ENCODE measurements at places on chromosomes 3 and 15. TPM values are rescaled to one million over a fixed set of nuclear protein-coding genes. Genes with fewer than 3 reads are reported as not detected.

- peaks cover 3% of the 10 kb centered on the region for H3K4me1 ChIP-seq
- H3K4me3 ChIP-seq: peak overlapping the region; percentile 59
- no peak for DNase-seq
- H3K27ac ChIP-seq: no peak overlapping the region
- peaks cover 60% of the 10 kb centered on the region for H3K27me3 ChIP-seq
- no peaks in the 10 kb centered on the region for H3K36me3 ChIP-seq
These were observed 624 bp downstream of the AP3B2 start for GRCh38 chr15:82709081-82709420.

DNA sequence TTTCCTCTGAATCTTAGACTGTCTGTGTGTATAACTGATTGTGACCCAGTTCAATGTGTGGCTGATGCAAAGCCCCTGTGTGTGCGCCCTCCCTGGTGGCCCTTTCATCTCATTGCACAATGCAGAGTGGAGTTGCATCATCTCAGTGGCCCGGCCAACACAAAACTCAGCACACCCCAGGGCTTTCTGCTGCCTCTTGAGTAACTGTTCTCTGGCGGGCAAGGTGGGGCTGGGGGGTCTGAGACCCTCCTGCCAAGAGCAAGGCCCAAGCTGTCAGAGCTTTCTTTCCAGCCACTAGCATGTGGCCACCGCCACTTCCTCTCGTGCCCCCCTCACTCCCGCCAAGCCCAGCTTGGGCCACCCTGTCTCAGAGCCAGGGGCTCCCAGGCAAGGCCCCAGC, 80.7 kb upstream of the ALDH1L1 start:
- no peak overlapping the region for H3K4me3 ChIP-seq
- no peaks in the 10 kb centered on the region for H3K4me1 ChIP-seq

- H3K4me3 ChIP-seq: no peak overlapping the region
- peaks cover 63% of the 10 kb centered on the region for H3K4me1 ChIP-seq
- H3K27ac ChIP-seq: peak overlapping the region; percentile 4
- no peaks in the 10 kb centered on the region for H3K36me3 ChIP-seq
- no peak for DNase-seq
- H3K27me3 ChIP-seq: no peaks in the 10 kb centered on the region
These were observed 191.3 kb downstream of the FOXP1 start for GRCh38 chr3:71392251-71392650.

GRCh38 chr3:112604536-112604935, 36.4 kb downstream of the CCDC80 start:
- no peak overlapping the region for H3K4me3 ChIP-seq
- H3K4me1 ChIP-seq: no peaks in the 10 kb centered on the region
- H3K36me3 ChIP-seq: no peaks in the 10 kb centered on the region
- DNase-seq: no peak
- no peaks in the 10 kb centered on the region for H3K27me3 ChIP-seq

DNA sequence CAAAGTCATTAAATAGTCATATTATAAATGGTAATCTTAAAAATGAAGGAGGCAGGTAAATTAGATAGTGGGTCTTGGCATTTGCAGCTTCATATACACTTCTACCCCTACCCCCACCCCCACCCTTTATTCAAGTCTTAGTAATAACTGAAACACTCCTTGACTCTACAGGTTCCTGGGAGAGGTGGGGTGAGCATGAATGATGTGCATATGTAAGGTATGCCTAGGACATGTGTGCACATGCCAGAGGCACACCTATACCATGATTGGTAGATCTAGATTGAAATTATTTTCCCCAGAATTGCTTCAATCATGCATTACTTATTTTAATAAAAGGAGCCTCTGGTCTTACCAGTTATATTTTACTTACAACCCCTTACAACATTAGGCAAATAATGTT, 40.1 kb upstream of the PDCD6IP start:
- H3K4me1 ChIP-seq: no peaks in the 10 kb centered on the region
- H3K27ac ChIP-seq: no peak overlapping the region
- H3K36me3 ChIP-seq: no peaks in the 10 kb centered on the region
- H3K27me3 ChIP-seq: no peaks in the 10 kb centered on the region
- no peak overlapping the region for H3K4me3 ChIP-seq
- DNase-seq: no peak

DNA sequence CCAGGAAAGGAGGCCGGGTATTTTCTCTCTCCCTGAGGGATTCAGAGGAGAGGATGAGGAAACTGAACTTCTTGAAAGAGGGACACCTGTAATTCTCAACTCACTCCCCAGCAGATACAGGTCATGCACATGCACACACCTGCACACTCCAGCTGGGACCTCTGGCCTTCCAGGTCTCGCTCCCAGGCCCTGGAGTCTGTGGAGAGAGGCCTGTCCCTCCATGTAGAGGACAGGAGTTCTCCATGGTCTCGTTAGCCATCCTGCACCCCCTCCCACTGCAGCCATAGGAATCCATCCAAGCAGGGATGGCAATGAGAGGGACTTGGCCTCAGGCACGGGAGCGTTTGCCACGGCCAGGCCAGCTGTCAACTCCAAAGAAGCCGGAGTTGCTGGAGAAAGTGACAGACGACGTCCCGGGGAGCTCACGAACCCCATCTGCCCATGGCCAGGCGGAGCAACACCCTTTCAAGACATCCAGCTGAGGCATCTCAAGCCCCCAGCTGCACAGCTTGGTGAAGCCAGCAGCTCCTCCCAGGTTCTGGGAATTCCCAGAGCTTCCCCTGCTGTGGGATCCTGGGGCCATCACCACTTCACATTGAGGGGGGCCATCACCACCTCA, 223.3 kb downstream of the UACA start:
- no peaks in the 10 kb centered on the region for H3K27me3 ChIP-seq
- no peak for DNase-seq
- H3K4me3 ChIP-seq: no peak overlapping the region
- H3K4me1 ChIP-seq: no peaks in the 10 kb centered on the region
- H3K27ac ChIP-seq: no peak overlapping the region

DNA sequence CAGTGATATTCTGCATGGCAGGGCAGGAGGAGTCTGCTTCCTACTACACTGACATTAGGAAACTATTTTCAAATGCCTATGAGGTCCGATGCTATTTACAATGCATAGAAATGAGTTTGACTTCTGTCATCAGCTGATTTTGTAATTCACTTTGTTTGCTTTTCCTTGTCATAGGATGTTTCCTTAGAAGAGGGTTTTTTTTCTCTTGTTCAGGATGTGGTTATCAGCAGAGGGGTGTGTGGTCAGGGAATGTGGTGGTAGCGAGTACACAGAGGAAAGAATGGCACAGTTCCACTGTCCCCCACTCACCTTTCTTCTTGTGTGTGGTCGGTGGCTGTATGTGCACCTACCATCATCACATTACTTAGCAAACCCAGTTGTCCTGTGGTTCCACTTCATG, 231.5 kb downstream of the LRTM1 start:
- H3K36me3 ChIP-seq: no peaks in the 10 kb centered on the region
- H3K27me3 ChIP-seq: no peaks in the 10 kb centered on the region
- no peak overlapping the region for H3K4me3 ChIP-seq
- DNase-seq: no peak
- H3K4me1 ChIP-seq: no peaks in the 10 kb centered on the region

GRCh38 chr3:49610666-49611280, 56.5 kb downstream of the BSN start:
- H3K4me1 ChIP-seq: no peaks in the 10 kb centered on the region
- H3K27ac ChIP-seq: no peak overlapping the region
- no peak for DNase-seq
- no peaks in the 10 kb centered on the region for H3K36me3 ChIP-seq
- H3K27me3 ChIP-seq: no peaks in the 10 kb centered on the region
- no peak overlapping the region for H3K4me3 ChIP-seq

DNA sequence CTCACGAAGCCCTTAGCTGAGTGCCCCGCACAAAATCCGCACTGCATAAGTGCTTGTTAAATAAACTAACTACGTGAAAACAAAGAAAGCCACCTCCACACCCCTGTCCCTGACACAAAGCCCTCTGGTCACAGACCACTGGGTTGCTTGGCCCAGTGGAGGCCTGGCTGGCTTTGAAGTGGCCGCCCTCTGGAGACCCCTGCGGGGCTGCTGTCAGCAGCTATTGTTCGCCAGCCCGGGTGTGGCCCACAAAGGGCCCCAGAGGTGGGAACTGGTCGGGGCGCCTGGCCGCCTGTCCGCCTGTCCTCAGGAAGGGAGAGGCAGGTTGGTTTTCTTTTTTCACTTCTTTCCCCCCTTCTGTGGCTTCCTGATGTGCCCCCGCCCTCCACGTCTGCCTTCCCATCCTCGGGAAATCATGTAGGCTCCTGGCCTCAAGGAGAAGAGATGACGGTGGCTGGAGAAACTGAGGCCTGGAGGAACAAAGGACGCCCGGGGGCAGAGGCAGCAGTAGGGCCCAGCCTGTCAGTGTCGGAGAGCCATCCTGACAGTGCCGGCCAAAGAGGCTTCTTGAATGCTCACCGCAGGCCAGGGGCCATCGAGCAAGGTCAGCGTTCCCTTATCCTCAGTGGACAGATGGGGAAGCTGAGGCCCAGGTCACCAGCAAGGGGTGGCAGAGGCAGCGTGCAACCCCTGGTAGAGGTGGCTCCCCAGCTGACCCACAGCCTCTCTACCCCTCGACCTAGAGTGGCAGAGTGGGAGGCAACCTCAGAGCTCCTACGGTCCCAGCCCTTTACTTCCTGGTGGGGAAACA, 61.1 kb downstream of the SLC6A6 start:
- H3K36me3 ChIP-seq: no peaks in the 10 kb centered on the region
- H3K4me1 ChIP-seq: peaks cover 18% of the 10 kb centered on the region
- no peak for DNase-seq
- no peak overlapping the region for H3K27ac ChIP-seq
- no peaks in the 10 kb centered on the region for H3K27me3 ChIP-seq
- H3K4me3 ChIP-seq: no peak overlapping the region

- H3K27ac ChIP-seq: no peak overlapping the region
- no peaks in the 10 kb centered on the region for H3K4me1 ChIP-seq
- DNase-seq: no peak
- H3K4me3 ChIP-seq: no peak overlapping the region
These were observed 15.8 kb upstream of the KCNMB3 start for GRCh38 chr3:179266701-179267211.

GRCh38 chr15:79966634-79967297, 4.2 kb downstream of the BCL2A1 start:
- no peaks in the 10 kb centered on the region for H3K36me3 ChIP-seq
- no peak for DNase-seq
- peak overlapping the region; percentile 93 for H3K27ac ChIP-seq
- no peak overlapping the region for H3K4me3 ChIP-seq
- no peaks in the 10 kb centered on the region for H3K27me3 ChIP-seq

- peak; percentile 54 for DNase-seq
- no peaks in the 10 kb centered on the region for H3K36me3 ChIP-seq
- H3K4me3 ChIP-seq: no peak overlapping the region
- no peaks in the 10 kb centered on the region for H3K27me3 ChIP-seq
These were observed 6.3 kb downstream of the PXYLP1 start for GRCh38 chr3:141237701-141238521.

DNA sequence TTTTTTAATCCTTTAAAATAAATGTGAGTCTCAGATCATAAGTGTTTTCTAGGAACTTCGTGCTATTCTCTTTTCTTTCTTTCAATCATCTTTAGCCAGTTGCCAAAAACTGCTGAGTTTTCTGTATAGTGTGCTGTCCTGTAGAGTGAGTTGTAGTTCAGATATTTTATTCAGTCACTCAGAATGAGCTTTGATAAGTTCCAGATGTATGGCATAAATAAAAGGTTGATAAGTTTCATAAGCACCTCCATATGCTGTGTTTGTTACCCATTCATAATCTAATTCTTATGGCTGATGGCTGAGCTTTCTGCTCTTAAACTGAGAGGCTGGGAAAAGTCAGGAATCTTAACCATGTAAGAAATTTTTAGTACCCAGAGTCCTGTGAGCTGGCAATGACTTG, 59.3 kb upstream of the COL6A6 start:
- H3K27me3 ChIP-seq: no peaks in the 10 kb centered on the region
- DNase-seq: no peak
- no peaks in the 10 kb centered on the region for H3K36me3 ChIP-seq
- no peak overlapping the region for H3K27ac ChIP-seq

GRCh38 chr3:13657660-13658435, 108.9 kb downstream of the FBLN2 start:
- H3K4me1 ChIP-seq: peaks cover 10% of the 10 kb centered on the region
- DNase-seq: peak; percentile 54
- no peak overlapping the region for H3K4me3 ChIP-seq
- H3K27ac ChIP-seq: no peak overlapping the region
- H3K36me3 ChIP-seq: no peaks in the 10 kb centered on the region

GRCh38 chr3:72614394-72615074, 233.7 kb downstream of the SHQ1 start:
- H3K27me3 ChIP-seq: no peaks in the 10 kb centered on the region
- H3K4me1 ChIP-seq: no peaks in the 10 kb centered on the region
- no peak overlapping the region for H3K4me3 ChIP-seq
- no peak overlapping the region for H3K27ac ChIP-seq

Gene OSBPL10
- total RNA-seq: 27.2 TPM

Gene COL6A6
- 7.7 TPM for total RNA-seq

Gene BNC1
- 0.34 TPM for total RNA-seq

Gene ZDHHC23
- 11.2 TPM for total RNA-seq

Gene EFCC1
- total RNA-seq: 4.9 TPM

Gene HYKK
- total RNA-seq: 5.0 TPM

Data from left lung (tissue), 14 donors.